ENCODE measurements at places on chromosomes 5 and 9.

GRCh38 chr9:96122751-96123150, 179.2 kb downstream of the HSD17B3 start:
- no peak for DNase-seq

DNA sequence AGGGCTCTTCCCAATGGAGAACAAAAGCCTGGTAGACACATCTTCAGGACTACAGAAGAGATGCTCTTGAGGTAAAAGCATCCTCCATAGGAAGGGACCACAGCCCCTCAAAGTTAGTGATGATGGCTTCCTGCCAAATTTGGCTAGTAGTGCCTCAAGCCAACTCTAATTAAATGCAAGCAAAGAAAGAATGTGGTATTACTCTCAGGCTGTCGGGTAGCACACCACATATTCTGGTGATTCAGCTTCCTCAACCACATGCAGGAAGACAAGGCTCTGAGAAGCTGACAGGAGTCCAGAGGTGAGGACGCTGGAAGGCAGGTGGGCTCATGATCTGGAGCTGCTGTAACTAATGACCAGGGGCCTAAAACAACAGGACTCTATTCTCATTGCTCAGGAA, 37.2 kb upstream of the S1PR3 start:
- DNase-seq, result no peak

GRCh38 chr5:174511714-174512253, 212.6 kb upstream of the MSX2 start:
- no peak for DNase-seq

DNA sequence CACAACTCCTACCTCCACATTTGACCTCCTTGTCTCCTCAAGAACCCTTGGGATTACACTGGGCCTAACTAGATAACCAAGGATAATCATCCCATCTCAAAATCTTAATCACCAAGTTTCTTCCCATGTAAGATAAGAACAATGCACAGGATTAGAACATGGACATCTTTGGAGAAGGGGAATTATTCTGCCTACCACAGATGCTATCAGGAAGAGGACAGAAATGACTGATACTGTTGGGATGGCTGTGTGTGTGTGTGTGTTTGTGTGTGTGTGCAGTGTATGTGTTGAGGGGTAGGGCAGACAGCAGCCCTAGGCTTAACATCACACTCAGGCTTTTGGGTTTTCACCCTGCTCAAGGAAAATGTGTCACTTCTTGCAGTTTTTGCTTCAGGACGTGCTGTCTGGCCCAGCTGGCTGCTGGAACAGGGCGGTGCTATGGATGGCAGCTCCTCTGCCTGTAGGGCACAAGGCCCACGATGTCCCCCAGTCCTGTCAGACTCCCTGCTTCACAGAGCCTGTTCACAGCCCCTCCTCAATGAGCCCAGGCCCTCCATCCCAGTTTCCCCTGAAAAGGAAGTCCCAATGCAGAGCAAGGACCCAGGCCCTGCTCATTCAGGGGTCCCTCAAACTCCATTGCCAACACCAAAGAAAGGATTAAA, 7.7 kb downstream of the CA9 start:
- DNase-seq, result no peak

DNA sequence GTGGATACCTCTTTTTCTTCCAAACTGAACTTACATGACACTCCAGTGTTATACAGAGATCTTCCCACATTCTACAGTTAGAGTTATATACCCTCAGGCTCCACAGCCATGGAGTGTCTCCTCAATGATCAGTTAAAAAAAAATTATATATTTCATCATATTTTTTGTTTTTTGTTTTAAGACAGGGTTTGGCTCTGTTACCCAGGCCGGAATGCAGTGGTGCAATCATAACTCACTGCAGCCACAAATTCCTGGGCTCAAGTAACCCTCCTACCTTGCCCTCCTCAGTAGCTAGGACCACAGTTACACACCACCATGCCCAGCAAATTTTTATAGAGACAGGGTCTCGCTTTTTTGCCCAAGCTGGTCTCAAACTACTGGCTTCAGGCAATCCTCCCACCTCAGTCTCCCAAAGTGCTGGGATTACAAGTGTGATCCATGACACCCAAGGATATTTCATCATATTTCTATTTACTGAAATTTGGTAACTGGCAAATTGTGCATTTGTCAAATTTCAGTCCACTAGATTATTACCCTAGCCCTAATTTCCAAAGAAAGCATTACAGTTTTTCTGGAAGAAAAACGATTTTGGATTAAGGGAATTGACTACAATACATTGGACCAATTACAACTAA, 18.1 kb upstream of the SCAI start:
- no peak for DNase-seq

DNA sequence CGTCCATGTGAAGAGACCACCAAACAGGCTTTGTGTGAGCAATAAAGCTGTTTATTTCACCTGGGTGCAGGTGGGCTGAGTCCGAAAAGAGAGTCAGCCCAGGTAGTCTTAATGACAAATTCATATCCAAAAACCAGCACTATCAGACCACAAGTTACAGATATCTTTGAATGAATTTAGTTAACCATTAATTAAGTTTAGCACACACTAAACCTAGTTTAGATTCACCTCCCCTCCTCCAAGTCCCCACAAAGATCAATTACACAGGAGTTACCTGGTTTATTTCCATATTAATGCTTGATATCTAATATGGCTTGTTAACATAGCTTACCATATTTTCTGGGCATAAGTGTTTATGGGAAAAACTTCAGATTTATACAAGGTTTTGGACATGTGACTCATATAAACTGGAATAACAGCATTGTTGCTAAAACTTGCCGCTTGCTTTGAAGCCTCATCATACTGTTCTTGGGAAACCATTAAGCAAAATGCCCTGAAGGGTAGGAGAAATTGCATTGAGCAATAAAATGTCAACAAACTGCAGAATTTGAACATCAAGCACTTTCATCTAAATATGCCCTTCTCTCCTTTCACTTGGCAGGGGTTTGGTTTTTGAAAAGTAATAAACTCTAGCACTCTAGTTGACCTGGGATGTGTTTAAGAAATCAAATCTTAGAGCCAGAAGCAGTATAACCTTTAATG, 166.9 kb downstream of the SNCAIP start:
- DNase-seq, result no peak

DNA sequence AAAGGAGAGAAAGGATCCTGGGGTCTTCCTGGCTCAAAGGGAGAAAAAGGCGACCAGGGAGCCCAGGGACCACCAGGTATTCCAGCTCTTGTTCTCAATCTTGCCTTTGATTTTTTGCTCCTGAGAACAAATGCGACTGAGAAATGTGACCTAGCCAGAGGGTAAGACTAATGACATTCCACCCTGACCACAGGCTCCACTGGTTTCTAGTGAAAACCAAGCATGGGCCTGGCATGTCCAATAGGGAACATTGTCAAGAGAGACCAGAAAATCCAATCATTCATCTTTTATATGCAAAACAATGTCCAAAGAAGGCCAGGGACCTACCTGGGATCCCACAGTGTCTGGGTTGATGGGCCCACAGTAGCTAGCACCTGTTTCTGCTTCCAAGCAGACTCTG, 50.3 kb upstream of the TGFBR1 start:
- DNase-seq, result no peak

GRCh38 chr5:139391570-139392323, 2.0 kb upstream of the MZB1 start:
- DNase-seq, result no peak

DNA sequence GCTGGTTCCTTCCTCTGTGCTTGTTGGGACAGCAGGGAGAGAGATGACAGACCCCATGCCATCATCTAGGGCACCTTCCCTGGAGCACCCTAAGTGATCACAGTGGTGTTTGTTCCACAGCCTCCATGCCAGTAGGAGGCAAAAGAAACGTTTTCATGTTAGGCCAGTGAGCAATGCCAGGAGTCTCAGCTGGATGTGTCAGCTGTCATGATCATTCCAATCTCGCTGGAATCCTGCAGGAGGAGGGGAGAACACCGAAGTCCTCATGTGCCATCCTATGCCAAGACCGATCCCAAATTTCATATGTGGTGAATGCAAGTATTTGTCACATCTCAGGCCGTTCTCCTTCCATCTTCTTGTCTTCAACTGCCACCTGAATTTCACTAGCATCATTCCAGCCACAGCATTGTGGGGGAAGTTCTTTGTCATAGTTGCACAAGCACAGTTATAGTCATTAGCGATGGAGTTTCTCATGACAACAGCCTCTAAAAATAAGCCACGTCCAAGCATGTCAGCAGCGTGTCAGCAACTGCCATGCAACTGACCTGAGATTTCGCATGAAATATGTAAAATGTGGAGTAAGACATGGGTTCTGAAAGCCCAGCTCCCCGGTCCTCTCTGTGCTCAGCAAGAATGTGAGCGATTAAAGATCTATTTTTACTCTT, 97.2 kb upstream of the DNAH5 start:
- DNase-seq, result no peak

DNA sequence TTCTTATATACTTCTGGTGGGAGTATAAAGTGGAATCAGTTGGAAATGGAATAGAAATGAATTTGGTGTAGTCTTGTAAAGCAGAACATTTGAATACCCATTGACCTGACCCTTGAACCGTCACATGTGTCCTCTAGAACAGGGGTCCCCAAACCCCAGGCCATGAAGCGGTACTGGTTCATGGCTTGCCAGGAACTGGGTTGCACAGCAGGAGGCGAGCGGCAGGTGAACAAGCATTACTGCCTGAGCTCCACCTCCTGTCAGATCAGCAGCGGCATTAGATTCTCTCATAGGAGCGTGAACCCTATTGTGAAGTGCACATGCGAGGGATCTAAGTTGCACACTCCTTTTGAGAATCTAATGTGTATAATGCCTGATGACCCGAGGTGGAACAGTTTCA, 80.0 kb downstream of the RANBP17 start:
- no peak for DNase-seq

DNA sequence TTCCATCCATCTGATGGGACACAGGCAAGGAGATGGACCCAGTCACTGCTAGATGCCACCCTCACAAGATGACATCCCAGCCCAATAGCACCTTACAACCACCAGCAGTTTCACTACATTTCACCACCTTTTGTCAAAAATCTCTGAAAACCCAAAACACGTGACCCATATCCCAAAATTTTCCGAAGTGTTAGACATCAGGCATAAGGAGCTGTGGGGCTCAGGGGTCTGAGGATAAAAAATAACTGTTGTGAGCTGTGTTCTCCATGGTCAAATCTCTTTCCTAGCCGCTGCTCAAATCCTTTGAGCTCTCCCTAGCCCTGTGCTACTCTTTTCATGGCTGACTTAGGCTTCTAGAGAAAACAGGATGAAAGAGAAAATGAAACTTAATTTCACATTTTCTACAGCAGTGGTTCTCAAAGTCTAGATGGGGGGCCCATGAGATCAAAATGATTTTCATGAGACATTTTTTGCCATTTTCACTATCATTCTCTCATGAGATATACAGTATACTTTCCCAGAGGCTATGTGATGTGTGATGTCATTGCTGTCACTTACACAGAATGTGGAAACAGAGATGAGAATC, 40.7 kb downstream of the TIMD4 start:
- no peak for DNase-seq

- no peak for DNase-seq
Observed at GRCh38 chr5:35776757-35777156, 79.9 kb upstream of the IL7R start.

DNA sequence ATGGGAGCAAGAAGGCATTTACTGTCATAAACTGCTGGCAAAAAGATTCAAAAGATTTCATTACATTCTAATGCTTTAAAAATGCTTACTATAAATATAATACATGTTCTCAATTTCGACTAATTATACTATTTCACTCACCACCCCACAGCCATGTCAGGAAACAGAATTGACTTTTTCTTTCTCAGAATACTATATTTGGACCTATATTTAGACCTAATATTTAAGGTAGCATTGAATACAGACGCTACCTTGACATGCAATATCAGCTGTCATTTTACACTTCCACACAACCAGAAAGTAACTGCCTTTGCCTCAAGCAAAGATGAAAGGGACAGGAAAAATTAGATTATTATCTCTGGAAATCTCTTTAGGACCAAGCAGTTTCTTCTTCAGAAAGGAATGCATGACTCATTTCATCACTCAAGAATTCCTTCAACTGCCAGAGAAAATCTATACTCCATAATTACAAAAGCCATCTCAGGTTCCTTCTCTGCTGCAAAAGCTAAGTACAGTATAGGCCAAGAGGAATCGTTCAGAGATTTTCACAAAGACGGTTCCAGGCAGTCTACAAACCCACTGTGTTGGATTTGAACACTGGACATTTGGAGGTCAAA, 11.8 kb upstream of the UBE2QL1 start:
- DNase-seq, result no peak

- no peak for DNase-seq
Observed at GRCh38 chr9:10633785-10634184, 21.0 kb upstream of the PTPRD start.

- no peak for DNase-seq
Observed at GRCh38 chr5:36666986-36667385, 60.6 kb downstream of the SLC1A3 start.

DNA sequence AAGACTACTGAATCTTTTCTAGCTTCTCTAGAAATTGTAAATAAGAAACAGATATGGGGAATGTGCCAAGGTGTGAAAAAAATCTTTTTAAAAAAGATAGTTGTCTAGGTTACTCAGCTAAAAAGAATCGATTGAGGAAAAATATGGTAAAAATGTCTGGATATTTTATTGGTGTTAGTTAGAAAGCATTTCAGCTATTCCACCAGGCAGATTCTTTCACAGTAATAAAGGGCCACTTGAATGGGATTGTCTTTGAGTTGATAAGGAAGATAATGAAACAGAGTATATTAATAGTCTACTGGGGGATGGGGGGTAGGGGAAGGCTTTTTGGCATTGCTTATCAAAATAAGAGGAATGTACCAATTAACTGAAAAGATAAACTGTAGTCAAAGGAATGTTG, 51.9 kb downstream of the SLIT3 start:
- no peak for DNase-seq

DNA sequence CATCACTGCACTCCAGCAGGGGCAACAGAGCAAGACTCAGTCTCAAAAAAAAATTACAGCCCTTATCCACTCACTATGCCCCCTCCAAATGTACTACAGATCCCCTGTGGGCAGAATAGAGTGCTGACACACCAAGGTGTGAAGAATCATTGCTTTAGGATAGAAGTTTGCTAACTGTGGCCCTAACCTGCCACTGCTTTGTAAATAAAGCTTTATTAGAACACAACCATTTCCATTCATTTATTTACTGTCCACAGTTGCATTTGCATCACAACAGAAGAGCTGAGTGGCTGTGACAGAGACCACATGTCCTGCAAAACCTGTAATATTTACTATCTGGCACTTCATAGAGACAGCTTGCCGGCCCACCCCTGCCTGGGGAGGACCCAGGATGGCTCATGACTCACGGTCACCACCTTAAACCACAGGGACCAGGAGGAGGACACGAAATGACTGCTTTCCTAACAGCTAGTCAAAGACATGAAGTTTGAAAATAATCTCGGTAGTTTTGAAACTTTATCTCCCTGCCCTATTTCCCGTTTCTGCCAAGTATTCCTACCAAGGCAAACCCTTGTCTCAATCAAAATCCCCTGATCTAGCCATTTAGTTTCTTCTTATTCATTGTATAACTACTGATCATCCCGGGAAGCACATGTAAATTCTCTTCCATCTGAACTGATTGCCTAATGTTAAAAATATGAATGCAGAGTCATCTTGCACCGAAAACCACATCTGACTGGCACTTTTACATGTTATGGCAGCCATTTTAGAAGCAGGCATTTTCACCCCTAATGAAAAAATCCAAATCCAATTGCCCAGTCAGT, 206.1 kb downstream of the SLIT3 start:
- no peak for DNase-seq

GRCh38 chr5:135112008-135112725, 78.1 kb upstream of the PITX1 start:
- DNase-seq, result no peak

GRCh38 chr9:98034593-98035546, 21.7 kb upstream of the NANS start:
- DNase-seq, result peak; percentile 90

- no peak for DNase-seq
Observed at GRCh38 chr9:34332076-34332964, 3.0 kb downstream of the NUDT2 start.
